Lung microvascular endothelial cell (primary cell): ENCODE measurements at places on chromosomes 16 and 17. TPM values are rescaled to one million over a fixed set of nuclear protein-coding genes. Genes with fewer than 3 reads are reported as not detected.

GRCh38 chr16:5041600-5042133 is 7.9 kb upstream of the NAGPA start:
- no peak for DNase-seq

- DNase-seq: peak; percentile 29
Observed at GRCh38 chr16:9139965-9140364, 48.5 kb downstream of the HAPSTR1 start.

- no peak for DNase-seq
Observed at GRCh38 chr17:8955021-8955959, 10.2 kb downstream of the PIK3R5 start.

DNA sequence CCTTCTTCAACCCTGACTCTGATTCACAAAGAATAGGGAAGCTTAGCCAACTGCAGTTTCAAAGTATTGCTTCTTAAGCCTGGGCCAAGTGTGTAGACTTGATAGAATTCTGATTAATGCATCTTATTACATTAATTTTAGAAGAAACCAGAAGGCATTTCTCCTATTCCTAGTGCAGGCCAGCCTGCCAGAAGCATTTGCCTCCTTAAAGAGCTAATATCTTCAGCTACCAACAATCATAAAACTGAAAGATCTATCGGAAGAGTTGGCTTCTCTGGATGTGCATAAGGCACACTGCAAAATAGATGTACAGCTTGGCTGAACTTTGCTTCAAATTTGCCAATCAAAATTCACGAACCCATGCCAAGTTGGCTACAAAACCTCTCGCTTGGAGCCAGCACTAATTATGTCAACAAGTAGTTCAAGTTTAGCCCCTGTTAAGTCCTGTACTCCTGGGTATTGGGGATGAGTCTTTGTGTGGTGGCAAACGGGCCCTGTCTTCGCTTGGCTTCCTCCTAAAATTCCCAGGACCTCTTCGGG is 717.8 kb downstream of the WWOX start:
- no peak for DNase-seq

GRCh38 chr16:50741225-50741780 is 583 bp upstream of the CYLD start:
- no peak for DNase-seq

DNA sequence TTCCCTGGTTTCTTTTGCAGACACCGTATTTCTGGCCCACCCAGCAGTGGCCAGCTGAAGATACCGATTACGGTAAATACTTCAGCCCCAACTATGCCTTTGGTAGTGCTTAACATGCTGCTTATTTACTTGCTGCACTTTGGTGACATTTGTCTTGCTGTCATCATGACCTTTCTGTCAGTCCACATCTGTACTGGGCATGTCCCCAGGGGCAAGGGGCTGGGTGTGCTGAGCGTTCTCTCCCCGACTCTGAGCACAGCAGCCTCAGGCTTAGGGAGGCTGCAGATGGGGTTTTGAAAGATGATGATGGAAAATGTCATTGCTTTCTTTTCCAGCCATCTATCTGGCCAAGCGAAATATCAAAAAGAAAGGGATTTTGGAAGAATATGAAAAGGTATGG is 23.3 kb downstream of the RGS9 start:
- DNase-seq: no peak

GRCh38 chr17:77826132-77826873 is 132.2 kb upstream of the TNRC6C start:
- DNase-seq: no peak

DNA sequence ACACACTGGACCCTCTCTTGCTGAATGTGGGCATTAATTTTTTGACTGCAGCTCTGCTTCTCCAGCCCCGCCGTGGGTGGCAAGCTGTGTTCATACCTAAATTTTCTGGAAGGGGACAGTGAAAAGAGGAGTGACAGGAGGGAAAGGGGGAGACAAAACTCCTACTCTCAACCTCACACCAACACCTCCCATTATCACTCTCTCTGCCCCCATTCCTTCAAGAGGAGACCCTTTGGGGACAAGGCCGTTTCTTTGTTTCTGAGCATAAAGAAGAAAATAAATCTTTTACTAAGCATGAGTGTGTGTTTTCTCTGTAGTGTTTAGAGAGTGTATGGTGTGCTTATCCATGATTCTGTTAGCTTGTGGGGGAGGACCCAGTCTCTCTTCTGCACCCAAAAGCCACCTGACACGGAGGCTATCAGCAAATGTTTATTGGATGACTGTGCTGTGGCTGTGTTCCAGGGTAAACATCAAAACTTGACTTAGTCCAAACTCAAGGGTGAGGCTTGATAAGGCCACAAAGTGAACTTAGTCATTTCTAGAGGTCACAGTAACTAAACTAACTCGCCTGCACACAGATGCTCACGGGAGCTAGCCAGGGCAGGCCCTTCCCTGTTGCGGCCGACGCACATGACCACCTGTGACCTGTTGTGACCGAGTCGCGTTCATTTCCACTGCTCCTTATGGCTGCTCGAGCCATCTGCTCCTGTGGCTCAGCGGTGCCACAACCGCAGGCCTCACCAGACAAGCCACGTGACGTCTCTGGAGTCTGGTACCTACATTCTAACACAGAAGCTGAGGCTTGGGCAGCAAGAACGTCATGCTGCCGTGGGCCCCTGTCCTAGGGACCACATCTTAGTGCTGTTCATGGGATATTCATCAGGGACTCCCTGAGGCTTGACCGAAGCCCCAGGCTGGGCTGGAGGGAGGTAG is 9.8 kb upstream of the MED11 start:
- DNase-seq: no peak

DNA sequence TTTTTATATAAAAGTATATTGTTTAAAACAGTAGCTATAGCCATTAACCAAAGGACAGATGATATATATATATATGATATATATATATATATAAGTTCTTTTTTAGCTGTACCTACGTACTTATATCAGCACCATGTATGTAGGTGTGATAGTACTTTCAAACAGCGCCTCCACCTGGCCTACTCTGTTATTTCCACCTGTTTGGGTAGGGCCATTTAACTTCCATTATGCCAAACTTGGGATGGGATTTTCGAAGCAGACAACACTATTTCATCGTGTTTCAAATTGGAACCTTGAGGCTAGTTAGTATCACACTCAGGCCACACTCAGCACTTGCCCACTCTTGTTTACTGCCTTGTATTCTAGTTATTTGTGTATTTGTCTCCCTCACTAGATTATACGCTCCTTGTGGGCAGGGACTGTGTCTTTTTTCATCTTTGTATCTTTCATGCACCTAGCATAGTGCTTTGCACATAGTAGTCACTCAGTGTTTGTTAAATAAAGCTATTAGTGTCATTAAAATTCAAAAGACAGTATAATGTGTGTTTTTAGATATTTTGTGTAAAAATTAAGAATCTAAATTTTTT is 11.8 kb upstream of the CLTC start:
- DNase-seq: no peak

GRCh38 chr17:73430848-73431247 is 119.0 kb upstream of the CDC42EP4 start:
- DNase-seq: no peak

GRCh38 chr17:39651923-39652586 is 13.1 kb upstream of the TCAP start:
- no peak for DNase-seq

- no peak for DNase-seq
Observed at GRCh38 chr16:80417706-80418271, 123.0 kb upstream of the DYNLRB2 start.

DNA sequence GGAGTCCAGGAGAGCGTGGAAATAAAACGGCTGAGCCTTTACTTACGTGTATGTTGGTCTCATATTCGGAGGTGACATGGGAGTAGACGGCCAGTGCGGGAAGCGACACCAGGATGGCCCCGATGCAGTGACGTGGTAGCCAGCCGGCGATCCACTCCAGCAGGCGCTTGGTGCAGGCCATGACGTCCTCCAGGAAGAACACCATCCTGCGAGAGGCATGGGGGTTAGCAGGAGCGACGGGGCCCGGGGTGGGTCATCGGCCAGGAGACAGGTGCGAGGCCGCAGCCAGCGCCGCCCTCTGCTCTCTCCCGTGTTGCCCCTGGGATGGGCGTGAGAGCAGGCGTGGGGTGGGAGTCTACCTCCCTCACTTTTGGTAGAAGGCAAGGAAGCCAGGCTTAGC is 98.6 kb upstream of the CREBBP start:
- DNase-seq: no peak

- peak; percentile 62 for DNase-seq
Observed at GRCh38 chr17:79838522-79839274, 542 bp downstream of the CBX4 start.

GRCh38 chr17:20908313-20909267 is 134.2 kb downstream of the USP22 start:
- peak; percentile 92 for DNase-seq

GRCh38 chr16:27474041-27474440 is 72.1 kb downstream of the IL21R start:
- no peak for DNase-seq

DNA sequence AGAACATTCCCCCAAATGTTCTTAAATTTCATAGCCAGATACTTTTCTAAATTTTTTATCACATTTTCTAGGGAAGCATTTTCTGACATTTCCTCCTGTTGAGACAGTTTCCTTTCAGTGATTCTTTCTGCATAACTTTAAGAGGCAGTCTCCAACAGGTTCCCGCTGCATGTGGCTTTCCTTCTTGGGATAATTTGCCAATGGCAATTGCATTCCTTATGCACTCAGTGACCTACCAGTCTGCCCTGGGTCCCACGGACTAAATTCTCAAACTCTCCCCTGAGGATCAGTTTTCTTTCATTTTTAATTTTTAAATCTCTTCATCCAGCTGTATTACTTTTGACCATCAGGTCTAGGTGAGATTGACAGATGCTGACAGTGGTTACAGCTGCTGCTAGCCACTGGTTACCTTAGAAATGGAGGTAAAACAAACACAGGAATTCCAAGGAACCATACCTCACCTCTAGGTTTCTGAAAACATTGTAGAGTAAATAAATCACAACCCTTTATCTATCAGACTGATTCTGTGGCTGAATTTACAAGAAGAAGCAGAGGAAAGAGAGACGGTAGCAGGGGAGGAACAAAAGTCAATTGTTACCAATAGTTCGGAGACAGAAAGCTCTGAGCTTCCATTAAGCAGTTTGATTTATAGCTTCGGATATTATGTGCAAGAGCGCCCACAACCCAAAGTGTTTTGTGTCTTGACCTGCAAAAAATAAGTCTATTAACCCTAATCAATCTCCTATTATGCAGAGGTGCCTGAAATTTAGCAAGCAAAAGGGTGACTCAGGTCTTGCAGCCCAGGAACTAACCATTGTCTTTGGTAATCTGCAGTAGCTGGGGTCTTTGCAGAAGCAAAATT is 216.0 kb downstream of the PMP22 start:
- DNase-seq: no peak

DNA sequence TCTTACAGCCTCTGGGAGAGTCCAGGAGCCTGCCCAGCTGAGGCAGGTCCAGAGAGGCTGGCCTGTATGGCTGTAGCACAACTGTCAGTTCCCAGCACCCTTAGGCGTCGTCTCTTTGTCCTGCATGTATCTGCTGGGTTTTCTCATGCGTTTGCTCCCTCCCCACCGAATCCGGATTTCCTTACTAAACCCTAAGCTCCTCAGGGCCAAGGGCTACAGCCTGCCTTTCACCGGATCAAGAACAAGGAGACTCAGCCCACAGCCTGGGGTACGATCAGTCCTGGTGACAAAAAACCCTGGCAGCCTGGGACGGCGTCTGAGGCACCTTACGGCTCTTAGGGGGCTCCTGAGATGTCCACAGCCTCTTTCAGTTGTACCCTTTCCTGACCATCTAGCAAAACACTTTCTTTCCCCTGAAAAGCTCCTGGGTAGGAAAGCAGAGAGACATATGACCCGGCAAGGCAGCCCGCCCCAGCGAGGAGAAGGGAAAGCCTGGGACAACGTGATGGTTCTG is 12.2 kb downstream of the HIC1 start:
- peak; percentile 57 for DNase-seq

DNA sequence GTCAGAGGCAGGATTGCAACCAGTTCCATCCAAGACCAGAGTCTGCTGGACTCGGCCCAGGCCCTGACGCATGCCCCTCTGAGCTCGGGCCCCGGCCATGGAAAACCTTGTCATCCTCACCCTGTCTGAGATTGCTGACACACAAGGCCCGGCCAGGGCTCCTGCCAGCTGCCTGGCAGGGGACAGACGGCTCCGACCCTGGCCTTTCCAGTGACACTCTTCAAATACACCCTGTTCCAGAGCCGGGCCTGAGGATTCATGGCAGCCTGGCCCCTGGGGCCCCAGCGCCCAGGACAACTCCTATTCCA is 3.2 kb upstream of the PABPN1L start:
- DNase-seq: no peak

GRCh38 chr17:18187821-18188761 is 4.5 kb downstream of the ALKBH5 start:
- peak; percentile 62 for DNase-seq

GRCh38 chr17:52505601-52506000 is 347.1 kb upstream of the CA10 start:
- DNase-seq: no peak

DNA sequence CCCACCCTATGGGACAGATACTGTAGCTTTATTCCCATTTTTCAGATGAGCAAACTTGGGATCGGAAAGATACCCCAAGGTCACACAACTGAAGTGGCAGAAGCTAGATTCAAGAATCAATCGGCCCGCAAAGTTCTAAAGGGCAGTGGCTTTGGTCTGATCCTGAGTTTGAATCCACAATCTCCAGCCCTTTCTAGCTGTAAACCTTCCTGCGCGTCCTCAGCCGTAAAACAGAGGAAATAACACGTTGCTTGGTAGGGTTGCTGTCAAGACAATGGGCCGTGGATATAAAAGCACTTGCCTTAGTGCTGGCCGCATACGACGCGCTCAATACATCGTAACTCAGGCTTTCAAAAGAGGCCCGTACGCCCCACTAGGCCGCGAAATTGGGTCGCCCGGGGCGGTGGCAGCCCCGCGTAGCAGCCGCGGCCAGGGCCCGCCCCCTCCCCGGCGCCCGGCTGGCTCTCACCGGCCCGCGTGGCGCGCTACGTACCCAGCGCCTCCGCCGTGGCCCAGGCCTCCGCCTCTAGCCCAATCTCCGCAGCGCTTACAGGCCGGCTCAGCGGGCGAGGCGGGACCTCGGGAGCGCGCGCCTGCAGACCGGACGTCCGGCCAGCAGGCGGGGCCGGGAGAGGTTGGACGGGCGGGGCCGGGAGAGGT is at the start of gene DCAKD:
TSS of gene DCAKD (minus strand) at position 573 of the 660 bp plus-strand sequence. CDS start 16,747 bp downstream, outside the sequence.
- peak; percentile 97 for DNase-seq

GRCh38 chr17:67248291-67248690 is 3.3 kb upstream of the HELZ start:
- no peak for DNase-seq

DNA sequence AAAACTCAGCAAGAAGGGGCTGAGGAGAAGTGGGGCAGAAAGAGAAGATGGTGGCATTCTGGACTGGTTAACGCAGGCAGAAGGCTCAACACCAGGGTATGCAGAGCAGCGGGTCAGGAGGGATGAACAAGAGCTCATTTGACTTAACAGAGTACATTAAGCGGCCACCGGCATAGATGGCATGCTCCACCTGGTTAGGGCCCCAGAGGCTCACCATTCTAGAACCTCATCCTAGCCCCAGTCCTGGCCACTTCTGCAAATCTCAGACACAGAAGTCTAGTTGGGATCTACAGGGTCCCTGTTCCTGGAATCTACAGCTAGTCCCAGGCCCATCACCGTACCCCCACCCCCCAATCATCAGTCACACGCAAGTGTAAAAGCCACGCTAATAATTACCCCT is 1.7 kb upstream of the MYO1C start:
- DNase-seq: no peak

Gene CHRNB1
- 8.1 and 9.2 TPM in 2 replicates for total RNA-seq

Gene ITGB3
- 65.7 and 126 TPM in 2 replicates for total RNA-seq

Gene PRKCB
- under 0.01 TPM in 1 of 2 replicates, not detected in the other for total RNA-seq

Gene ANKFN1
- not detected in 2 replicates for total RNA-seq

Gene CCL3
- not detected in 2 replicates for total RNA-seq

Gene TBC1D3K
- not detected in 2 replicates for total RNA-seq

Gene CFDP1
- total RNA-seq: 40.9 and 46.2 TPM in 2 replicates

Gene PPP1R27
- total RNA-seq: not detected in 2 replicates

Gene GPS2
- total RNA-seq: 22.9 and 33.5 TPM in 2 replicates

Gene TUBG1
- total RNA-seq: 15.3 and 16.3 TPM in 2 replicates

Gene TERB1
- under 0.01 TPM in 1 of 2 replicates, not detected in the other for total RNA-seq

Gene C17orf100
- 0.22 and 0.40 TPM in 2 replicates for total RNA-seq
